ENCODE measurements at places on chromosomes 12 and 14.

DNA sequence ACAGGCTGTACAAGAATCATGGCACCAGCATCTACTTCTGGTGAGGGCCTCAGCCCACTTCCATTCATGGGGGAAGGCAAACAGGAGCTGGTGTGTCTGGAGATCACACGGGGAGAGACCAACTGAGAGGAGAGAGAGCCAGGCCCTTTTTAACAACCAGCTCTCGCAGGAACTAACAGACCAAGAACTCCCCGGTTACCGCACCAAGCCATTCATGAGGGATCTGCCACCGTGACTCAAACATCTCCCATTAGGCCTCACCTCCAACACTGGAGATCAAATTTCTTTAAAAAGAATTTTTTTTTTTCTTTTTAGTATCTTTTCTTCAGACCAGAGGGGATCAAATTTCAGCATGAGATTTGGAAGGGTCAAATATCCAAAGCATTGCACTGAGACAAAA, 16.7 kb upstream of the AQP2 start:
- DNase-seq: no peak

DNA sequence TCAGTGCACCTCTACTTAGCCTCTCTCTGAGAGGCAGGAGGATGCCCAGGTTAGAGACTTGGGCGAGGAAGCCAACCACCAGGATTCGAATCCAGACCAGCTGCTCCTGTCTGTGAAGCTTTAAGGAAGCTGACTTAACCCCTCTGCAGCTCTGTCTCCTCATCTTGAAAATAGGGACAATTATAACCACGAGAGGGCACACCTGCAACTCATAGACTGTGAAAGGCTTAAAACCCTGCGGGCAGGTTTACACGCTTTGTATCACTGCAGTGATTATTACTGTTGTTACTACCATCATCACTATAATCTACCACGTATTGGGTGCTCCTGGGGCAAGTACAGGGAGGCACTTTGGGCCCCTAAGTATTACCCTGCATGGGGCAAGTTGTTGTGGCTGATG, 379.8 kb downstream of the VRK1 start:
- DNase-seq: no peak

DNA sequence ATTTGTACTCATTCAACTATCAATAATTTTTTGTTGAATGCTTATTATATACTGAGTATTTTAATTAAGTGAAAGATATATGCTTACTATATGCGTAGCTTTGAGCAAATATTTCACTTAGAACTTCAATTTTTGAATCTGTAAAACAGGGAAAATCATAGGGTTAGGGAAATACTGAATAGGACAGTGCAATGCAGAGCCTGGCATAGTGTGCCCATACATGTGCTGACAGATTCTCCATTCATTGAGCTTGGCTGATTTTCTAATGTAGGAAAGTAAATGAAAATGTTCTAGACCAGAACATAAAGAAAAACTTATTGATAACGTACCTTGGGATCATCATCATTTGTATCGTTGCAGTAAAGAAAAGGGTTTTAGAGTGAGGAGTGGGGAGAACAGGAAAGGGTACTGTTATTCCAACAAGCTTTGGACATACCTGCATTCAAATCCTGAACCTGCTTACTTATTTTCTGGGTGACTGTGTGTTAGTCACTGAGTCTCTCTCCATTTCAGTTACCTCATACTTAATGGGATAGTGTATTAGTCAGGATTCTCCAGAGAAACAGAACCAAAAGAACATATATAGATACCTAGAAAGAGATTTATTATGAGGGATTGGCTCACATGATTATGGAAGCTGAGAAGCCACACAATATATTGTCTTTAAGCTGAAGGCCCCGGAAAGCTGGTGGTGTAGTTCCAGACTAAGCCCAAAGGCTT, 436.4 kb downstream of the ADAMTS20 start:
- DNase-seq: no peak

GRCh38 chr12:127873306-127873705, 393.7 kb upstream of the TMEM132C start:
- no peak for DNase-seq

DNA sequence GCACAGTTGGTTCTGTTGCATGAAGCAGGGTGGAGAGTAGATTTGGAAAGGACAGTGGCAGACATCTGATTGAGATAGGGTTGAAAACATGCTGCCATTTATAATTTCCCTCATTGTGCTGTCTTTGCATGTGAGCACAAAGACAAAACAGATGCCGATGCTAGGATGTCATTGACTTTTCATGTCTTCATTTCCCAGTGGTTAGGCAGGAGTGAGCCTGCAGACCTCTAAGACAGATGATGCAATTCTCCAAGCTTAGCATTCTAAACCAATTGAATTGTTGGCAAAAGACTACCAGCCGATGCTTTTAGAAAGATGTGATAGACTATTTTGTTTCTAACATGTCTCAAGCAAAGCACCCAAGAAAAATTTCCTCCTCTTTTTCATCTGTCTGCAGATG, 37.1 kb upstream of the PELI2 start:
- no peak for DNase-seq

DNA sequence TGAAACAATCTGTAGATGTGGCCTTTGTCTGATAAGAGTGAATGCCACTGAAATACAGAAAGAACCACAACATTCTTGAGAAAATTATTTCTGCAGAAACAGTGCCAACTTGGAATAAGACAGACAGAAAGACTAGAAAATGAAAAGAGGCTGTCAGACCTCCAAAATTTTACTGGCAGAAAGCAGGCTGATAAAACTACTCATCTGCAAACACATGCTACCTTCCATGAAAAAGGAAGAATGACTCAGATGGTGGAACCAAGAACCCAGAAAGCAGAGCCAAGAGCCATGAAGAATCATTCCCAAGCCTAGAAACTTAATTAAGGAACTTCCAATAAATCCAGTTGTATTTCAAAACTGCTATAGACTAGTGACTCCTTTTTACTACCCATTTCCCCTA, 31.9 kb upstream of the OSBPL8 start:
- peak; percentile 36 for DNase-seq

- DNase-seq: no peak
Measured at GRCh38 chr14:35985474-35986218, 159.5 kb downstream of the BRMS1L start.

- peak; percentile 25 for DNase-seq
Measured at GRCh38 chr14:59245809-59246295, 57.4 kb downstream of the DAAM1 start.

DNA sequence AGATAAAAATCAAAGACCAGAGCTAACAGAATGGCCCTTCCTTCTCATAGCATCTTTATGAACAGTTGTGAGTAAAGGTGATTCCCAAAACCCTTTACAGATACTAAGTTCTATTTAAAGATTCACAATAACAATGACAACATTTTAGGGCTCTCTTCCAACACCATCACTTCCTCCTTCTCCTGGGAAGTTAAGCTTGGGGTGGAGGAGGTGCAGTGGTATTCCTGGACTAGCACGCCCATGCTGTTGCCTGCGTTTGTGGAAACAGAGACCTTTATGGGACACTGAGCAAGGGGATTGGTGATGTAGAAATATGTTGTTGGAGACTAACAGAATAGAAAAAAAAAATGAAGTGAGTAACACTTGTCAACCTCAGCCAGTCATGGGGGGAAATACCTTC, 22.5 kb downstream of the SYNE2 start:
- no peak for DNase-seq

DNA sequence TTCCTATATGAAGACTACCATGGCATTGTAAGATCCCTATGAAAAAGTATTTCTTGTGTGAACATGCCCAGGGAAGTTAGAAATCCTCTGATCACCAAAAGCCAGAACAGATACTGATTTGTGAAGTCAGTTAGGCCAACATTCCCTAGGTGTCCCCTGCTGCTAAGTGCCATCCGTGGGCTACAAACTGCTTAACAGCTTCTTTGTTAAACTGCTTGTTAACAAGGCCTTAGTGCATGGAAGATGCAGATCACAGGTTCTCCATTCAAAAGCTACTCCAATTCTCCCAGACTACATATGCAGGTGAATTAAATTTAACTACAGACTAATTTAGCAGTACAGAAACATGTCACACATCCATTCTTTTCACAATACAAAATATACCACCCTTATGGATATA, 108.2 kb downstream of the PRICKLE1 start:
- DNase-seq: no peak

DNA sequence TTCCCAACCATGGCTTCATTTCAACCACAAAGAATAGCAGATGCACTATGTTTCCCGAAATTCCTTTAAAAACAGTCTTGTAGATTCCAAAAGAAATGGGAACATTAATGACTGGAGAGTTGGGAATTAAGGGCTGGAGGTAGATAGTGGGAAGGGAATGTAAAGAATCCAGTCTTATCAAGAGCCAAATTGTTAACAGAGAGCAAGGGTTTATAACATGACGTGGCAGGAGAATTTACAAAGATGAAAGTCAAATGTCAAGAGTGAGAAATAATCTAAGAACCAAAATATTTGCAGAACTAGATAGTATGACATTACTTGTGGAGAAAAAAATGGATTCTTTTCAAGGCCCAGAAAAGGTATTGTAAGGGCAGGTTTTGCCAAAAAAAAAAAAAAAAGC, 200.9 kb downstream of the GRIN2B start:
- DNase-seq: no peak
